RWPE1 (cell line): ENCODE measurements at places on chromosomes 12 and 14.

DNA sequence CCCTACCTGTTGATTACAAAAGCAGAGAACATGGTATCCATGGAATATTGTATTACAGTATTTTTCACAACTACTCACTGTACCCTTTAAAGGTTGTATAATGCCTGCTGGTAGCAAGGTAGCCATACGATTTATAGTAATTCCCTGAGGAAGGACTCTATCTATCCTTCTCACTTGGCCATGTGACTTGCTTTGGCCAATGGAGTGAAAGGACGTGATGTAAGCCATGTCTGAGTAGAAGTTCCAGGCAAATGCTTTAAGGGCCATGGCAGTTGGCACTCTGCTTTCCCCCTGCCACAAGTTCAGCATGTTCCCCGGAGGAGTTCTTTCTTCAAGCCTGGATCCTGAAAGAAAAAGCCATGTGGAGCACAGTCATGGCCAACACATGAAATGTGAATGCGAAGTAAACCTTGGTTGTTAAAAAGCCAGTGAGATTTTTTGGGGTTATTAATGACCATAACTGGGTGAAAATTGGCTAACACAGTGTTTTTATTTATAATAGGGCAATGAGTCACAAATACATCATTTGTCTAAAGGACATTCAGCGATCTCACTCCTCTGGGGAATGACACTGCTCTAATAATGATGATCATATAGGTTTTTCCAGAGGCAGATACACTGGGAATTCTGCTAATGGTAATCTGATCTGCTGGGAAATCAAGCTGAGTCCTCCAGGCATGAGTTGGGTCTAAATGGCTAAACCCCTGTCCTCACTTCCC, 67.4 kb upstream of the SLC38A2 start:
- no peak for DNase-seq

- DNase-seq = no peak
These were observed 29.8 kb downstream of the TECPR2 start for GRCh38 chr14:102392506-102392905.

- DNase-seq = no peak
These were observed 48.7 kb downstream of the CCNK start for GRCh38 chr14:99529899-99530298.

GRCh38 chr12:113056631-113057488, at the start of gene DTX1:
Gene DTX1, plus strand, starts transcription at chr12:113056730. Its CDS starts 1,463 bp downstream, at chr12:113058193.
- no peak for DNase-seq

DNA sequence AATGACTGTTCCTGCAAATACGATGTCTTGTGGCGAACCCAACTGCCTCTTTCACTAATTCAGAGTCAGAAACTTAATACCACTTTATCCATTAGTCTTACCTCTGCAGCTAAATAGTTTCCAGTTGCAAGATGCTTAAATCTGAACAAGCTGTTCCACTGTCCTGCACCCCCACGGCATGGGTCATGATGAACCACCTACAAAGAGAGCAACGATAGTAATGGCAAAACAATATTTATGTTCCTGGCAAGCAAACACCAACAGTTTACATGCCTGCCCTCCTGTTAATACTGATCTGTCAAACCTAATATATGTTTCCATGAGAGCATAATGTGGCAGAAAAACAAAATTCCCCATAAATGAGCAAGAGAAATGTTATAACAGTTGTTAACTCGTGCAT, 121.9 kb downstream of the ITPR2 start:
- no peak for DNase-seq

DNA sequence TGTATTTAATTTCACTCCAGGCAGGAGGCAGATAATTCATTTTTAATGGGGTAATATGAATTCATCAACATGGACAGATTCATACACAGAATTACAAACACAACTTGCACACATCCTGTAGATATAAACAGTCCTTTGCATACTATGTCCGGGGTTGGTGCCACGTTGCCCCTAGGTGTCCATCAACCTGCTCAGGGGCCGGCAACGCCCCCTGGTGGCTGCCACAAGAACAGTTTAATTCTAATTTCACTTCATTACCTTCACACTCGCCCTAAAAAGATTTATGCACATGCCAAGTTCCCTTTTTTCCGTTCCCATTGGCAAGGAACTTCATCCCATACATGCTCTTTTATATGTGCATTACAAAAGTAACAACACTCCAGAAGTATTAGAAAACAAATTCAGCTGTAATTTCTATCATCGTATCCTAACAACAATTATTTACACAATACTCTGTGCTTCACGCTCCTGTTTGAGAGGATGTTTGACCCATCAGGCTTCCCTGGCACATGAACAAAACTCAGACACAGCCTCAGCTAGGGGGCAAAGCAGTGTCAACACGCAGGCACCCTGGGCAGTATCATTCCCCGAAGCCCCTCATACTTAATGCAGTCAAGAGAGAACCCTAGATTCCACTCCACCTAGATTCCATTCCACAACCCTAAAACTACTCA, 15.5 kb downstream of the MANSC1 start:
- DNase-seq = no peak

GRCh38 chr12:105256011-105256410, 20.0 kb upstream of the APPL2 start:
- DNase-seq = no peak

- DNase-seq = no peak
These were observed 66.1 kb downstream of the ST8SIA1 start for GRCh38 chr12:22268406-22268805.

GRCh38 chr12:117832459-117833457, 136.0 kb downstream of the KSR2 start:
- peak; percentile 23 for DNase-seq

DNA sequence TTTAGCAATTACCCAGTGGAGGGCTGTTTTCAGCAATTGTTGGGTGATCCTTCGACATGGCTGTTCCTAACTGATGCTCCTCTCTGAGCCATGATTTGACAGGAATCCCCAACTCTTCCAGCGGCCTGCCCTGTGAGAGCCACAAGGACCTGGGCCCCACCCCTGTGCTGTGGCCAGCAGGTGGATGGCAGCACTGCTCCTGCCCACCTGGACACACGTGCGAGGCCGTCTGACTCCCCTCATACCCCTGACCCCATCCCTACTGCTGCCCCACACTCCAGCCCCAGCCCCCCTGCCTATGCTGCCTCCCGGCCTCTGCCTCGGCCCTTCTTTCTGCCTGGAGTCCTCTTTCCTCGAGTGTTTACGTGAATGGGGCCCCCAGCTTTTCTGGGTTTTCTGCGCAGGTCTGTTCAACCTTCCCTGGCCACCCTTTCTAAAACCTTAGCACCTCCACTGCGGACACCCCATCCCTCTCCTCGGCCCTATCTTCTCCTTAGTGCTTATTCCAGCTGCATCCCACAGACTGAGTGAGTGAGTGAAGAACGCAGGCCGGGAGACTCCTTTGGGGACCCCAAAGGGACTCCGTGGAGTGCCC, 111.4 kb downstream of the DICER1 start:
- DNase-seq = no peak

DNA sequence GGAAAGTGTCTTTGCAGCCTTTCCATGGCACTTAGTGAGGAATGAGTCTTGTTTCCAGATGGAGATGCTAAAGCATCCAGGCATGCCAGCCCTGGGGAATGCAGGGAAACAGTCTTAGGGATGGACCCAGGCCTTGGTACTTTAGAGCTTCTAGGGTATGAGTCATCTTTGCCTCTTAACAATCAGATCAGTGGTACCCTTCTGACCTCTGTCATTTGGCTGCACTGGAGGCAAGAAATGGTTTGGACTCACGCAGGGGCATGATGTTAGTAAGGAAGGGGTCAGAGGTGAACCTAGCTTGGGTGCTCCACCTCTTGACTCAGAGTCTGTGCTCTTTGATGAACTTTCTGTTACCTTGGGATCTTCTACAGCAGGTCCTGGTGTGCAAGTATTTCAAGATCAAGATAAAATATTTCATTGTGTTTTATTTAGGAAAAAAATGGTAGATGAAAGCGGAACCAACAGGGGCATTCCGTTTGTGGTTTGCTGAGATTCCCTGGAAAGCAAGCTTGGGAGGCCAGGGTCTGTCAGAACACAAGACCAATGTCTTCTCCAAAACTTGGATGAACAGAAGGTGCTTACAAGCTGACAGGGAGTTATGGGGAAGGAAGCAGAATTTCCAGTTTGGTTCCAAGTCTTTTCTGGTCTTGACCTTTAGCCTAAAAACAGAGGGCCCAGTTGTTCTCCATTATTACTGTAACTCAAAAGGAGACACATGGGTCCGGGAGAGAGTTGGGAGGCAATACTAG, 216.2 kb downstream of the ZFP36L1 start:
- DNase-seq = peak; percentile 53

DNA sequence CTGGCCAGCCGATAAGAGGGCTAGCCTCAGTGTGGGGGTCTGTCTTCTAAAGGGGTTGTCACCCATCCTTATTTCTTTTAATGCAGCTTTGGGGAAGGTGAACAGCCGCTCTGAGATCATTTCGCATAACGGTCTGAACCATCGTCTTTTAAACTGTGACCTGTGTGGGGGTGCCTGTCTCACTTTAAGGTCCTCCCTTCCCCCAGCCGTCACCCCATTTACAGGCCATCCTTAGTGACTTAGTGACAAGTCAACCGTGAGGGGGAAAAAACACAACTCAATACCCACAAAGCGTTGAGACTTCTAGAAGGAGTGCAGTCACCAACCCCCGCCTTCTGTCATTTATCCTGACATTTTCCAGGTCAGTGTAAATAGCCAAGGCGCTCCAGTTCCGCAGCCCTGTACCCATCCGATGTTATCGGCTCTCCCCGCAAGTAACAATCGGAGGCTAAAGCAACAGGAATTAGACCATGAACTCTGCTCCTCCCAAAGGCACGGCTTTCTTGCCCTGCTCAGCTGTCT, 505 bp upstream of the DENND5B start:
- peak; percentile 6 for DNase-seq

GRCh38 chr12:15592934-15593333, 196.3 kb downstream of the EPS8 start:
- no peak for DNase-seq

DNA sequence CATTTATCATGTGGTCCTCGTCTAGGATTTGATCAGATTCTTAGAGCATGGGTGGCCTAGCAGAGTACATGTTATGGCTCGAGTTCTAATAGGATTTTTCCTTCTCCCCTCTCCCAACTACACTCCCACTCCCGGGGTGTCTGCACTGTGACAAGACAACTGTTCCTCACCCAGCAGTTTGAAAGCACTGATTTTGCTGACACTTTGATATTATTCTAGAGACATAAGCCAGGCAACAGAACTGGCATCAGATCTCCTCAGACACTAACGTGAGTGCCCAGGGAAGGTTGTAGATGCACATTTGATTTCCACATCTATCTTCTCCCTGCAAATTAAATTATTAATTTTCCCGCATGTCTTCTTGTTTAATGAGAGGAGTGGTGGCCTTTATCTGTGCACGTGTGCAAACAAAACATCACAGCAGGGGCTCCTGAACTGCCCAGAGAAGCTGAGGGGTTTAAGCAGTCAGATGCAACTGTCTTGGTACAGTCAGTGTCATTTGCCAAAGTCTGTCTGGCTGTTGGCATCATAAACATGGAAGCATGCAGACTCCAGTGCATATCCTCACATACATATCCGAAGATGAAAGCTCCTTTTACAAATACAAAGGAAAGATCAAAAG, 491.8 kb downstream of the NPAS3 start:
- no peak for DNase-seq

DNA sequence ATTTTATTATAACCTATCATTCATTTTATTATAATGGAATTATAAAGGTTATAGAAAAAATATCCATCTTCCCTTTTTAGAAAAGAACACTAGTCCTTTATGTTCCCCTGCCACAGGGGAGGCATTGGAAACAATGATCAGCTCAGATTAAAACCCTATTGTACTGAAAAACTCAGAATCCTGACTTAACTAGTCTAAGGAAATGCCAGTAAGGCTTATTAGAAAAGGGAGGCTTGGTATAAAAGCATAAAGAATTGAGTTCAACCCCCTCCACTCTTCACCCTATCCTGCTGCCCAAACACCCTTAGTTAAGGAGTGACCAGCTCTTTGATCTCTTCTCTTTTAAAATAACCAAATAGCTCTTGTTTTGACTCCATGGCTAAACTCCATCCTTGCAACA, 36.0 kb downstream of the PUS7L start:
- no peak for DNase-seq

GRCh38 chr12:94100990-94101737, 47.2 kb upstream of the PLXNC1 start:
- peak; percentile 36 for DNase-seq

GRCh38 chr12:104749545-104749944, 208.5 kb downstream of the SLC41A2 start:
- no peak for DNase-seq

GRCh38 chr14:61483476-61483875, 162.1 kb downstream of the PRKCH start:
- no peak for DNase-seq
